ENCODE measurements at places on chromosomes 5 and 9.

DNA sequence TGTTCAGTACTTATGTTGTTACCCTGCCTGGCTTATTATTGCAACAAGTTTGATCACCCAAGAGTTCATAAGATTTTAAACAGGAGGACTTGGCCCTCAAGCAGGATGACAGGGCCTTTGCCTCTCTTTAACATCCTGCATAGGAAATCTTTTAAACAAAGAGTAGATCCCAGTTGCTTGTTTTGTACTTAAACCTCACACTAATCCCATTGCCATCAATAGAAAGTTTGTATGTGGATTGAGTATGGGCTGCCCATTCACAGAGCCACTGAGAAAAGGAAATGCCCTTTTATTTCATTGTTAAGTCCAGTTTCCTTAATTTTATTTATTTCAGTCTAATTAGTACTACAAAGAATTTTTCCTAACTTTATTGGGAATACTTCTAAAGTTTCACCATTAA is 52.2 kb upstream of the FGF10 start:
- no peak for DNase-seq

DNA sequence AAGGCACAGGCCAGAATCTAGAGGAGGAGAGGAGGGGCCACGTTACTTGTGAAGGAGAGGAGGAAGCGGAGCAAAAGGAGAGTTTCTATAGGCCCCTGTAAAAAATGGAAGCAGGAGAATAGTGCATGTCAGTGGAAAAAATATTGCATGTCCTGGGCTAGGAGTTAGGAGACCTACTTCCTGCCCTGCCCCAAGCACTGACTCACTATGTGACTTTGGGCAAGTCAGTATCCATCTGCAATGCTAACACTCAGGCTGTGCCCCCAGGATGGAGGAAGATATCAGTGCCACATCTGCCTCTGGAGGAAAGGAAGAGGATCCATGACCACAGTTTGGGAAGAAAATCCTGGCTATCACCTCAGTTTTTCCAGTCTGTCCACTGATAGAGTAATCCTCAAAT is 7.0 kb downstream of the PIGO start:
- DNase-seq, result no peak

- no peak for DNase-seq
These were observed 336.8 kb downstream of the GLIS3 start for GRCh38 chr9:3962971-3963642.

- DNase-seq, result no peak
These were observed 13.2 kb downstream of the FRMPD1 start for GRCh38 chr9:37663926-37664325.

DNA sequence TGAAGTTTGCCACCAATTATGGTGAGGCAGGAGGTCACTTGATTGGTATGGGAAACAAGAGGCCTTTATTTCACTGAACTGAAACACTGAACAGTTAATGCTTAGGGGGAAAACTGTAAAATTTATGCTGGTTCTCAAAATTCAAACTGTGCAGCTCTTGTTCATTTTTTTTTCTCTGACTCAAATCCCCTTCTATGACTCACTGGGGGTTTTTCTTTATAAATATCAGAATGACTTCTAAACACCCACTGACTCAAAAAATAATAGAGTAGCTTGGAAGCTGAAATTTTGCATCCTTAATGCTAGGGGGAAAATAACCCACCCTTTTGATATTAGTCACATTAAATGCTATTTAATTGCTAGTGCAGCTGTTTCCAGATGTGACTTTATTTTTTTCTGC is 24.1 kb upstream of the OTP start:
- DNase-seq, result no peak

GRCh38 chr5:170638051-170638450 is 134.2 kb downstream of the KCNIP1 start:
- DNase-seq, result no peak

DNA sequence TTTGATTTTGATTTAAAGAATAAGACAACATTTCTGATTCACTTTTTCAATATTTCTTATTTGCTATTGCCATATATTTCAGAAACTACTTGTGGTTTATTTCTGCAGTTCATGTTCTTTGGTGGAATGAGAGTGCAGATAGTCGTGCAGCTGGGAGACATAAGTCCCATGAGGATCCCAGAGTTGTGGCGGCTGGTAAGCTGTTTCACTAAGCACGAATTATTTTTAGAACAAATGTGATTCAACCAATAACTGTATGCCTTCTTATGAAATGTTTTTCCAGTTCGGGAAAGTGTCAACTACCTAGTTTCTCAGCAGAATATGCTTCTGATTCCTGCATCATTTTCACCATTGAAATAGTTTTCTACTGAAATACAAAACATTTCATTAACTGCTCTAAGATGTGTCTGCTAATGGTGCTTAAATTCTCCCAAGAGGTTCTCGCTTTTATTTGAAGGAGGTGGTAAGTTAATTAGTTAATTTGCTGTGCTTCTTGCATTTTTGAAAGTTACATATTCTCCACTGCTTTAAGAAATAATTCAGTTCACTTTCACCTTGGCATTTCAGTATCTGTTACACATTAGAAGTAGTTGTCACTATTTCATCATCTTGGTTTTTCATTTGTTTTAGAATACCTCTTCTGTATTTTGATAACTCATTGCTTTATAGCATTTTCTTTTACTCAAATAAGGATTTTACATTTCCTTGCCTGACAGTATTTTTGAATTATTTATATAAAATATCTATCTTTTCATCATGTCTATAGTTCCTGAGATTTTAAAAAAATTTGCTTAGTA is 9.0 kb downstream of the NIPSNAP3B start:
- DNase-seq, result no peak
